ENCODE measurements at places on chromosomes 2 and 18.
A peak's percentile ranks its signal among the peaks of the same experiment; 100 is the strongest.

DNA sequence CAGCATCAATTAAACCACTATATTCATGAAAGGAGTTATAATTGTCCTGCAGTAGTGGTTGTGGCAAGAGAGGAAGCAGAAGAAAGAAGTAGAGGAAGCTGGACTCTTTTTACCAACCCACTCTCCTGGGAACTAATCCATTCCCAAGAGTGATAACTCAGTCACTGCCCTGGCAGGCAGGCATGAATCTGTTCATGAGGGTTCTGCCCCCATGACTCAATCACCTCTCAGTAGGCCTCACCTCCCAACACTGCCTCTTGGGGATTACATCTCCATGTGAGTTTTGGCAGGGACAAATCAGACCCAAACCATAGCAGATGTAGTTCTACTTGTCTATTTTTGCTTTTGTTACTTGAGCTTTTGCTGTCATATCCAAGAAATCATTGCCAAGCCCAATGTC lies 232.7 kb upstream of the MAP2 start:
- DNase-seq: no peak

GRCh38 chr2:190695739-190696138 lies 46.9 kb downstream of the NAB1 start:
- peak; percentile 17 for DNase-seq

GRCh38 chr18:52701219-52701935 lies 361.4 kb downstream of the DCC start:
- DNase-seq: no peak

DNA sequence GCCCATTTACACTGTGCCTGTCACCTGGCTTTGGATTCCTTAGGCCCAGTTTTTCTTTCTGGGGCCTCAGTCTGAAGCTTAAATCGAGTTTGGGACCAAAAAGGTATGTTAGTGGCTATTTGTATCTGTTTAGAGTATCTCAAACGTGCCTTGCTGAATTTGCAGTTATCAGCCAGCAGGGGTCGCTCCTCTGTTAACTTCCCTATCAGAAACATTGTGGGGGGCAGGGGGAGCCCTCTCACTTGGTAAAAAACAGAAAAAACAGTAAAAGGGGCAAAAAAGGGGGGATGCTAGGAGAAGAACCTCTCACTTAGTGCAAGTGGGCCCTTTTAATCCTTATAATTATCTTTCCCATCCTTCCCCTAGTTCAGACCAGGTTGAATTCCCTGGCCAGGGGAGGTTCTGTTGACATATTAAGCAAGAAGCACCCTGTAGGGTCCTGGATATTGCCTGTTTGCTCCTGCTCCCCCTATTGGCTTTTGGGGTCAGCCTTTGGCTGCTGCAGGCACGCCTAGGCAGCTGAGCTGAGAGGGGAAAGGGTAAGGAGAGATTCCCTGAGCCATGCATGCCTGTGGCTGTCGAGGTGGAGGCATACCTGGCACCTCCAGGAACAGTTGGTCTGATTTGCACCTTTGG lies 8.8 kb upstream of the IFIH1 start:
- peak; percentile 37 for DNase-seq

GRCh38 chr2:111235192-111236015 lies 114.7 kb downstream of the BCL2L11 start:
- no peak for DNase-seq

- no peak for DNase-seq
These were observed 129.8 kb downstream of the HNMT start for GRCh38 chr2:138094031-138094430.

GRCh38 chr2:106038601-106039375 lies 155.3 kb downstream of the UXS1 start:
- no peak for DNase-seq

GRCh38 chr2:100046961-100047947 lies 95.1 kb downstream of the AFF3 start:
- no peak for DNase-seq

GRCh38 chr18:32698153-32698552 lies 74.7 kb downstream of the KLHL14 start:
- DNase-seq: no peak

DNA sequence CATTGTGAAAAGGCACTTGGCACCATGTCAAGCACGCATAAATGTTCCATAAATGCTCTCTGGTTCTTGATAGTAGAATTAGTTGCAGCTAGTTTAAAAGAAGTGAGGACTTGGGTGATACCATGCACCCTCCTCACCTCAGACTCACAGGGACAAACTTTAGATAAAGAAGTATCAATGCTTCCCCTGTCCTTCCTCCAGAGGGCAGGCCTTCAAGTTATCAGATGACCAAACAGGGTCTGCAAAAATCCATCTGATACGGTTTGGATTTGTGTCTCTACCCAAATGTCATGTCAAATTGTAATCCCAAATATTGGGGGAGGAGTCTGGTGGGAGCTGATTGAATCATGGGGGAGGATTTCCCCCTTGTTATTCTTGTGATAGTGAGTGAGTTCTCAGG lies 54.1 kb downstream of the C1QL2 start:
- no peak for DNase-seq

GRCh38 chr2:184879671-184880070 lies 281.3 kb downstream of the ZNF804A start:
- DNase-seq: no peak

DNA sequence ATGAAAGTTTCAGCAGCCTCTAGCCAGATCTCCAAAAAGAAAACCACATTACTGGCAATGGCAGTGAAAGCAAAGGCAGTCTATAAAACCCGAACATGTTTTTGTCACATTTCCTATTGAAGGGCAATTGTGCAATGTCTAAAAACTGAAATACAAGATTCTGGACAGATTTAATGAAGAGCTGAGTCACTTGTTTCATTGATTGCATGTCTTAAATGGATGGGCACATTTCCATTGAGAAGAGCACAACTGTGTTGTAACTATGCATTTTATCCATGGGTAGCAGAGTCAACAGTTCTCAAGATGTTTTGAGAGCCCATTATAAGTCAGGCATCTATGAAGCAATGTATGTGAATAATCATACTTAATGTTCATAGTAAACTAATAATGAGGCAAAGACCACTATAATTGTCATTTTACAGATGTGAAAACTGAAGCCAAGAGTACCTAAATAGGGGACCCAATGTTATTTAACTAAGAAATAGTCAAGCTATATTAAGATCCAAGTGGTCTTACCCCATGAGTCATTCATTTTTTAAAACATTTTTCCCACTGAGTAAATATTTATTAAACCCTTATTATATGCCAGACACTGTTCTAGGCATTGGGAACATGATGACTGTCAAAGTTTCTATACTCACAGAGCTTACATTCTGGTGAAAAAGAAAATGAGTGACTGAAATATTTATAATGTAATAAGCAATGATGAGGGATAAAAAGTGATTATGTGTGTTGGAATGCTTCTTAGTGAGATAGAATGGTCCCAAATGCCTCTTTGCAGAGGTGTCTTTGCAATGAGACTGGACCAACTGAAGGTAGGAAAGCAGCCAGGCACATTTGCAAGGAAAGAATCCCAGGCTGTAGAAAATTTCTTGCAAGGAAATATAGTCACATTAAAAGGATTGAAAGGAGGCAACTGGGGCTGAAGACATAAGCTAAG lies 818.9 kb upstream of the ACVR2A start:
- no peak for DNase-seq

Data from CD4-positive, alpha-beta T cell treated with Interleukin-12 subunit alpha and Interleukin-12 subunit beta, for 1 hour (primary cell).